ENCODE measurements at places on chromosomes 16 and 17. TPM values are rescaled to one million over a fixed set of nuclear protein-coding genes. Genes with fewer than 3 reads are reported as not detected.
A peak's percentile ranks its signal among the peaks of the same experiment; 100 is the strongest.

DNA sequence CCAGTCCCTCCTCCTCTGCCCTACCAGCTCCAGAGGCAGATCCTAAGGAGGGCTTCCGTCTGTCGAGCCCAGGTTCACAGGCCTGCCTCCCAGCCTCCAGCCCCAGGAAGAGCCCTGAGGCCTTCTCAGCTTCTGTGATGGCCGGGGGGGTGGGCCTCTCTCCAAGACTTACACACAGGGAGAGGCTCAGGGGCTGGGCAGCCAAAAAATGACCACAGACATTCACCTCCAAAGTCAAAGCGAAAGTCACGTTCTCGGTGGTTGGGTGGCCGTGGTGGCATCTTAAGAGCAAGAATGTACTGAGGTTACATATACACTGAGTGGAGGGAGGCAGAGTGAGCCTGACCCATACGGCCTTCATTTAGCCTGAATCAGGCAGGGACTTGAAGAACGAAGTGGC is 119.1 kb downstream of the CCDC182 start:
- DNase-seq, result peak; percentile 28

GRCh38 chr17:14813649-14814370 is 451.3 kb downstream of the PMP22 start:
- peak; percentile 50 for DNase-seq

GRCh38 chr16:87093804-87094555 is 223.2 kb downstream of the C16orf95 start:
- no peak for DNase-seq

GRCh38 chr17:76585649-76586593 is at the start of gene ST6GALNAC2:
Gene ST6GALNAC2, minus strand, starts transcription at chr17:76585860. Its CDS starts 52 bp downstream, at chr17:76585808.
- DNase-seq, result peak; percentile 87

DNA sequence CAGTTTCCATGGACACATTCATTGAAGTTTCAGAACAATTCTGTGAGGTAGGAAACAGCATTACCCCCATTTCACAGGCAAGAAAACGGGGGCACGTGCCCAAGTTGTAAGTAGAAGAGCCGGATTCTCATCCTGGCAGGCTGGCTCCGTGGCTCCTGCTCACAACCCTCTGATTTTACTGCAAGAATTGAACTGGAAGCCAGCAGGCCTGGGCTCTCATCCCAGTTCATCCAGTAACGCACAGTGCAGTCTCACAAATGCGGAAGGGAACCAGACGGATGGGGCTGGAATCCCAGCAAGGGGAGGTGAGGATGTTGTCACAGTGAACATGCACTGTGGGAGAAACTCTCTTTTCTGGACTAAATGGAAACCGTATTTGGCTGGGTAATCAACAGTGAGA is 40.7 kb upstream of the DOC2B start:
- DNase-seq, result peak; percentile 23

DNA sequence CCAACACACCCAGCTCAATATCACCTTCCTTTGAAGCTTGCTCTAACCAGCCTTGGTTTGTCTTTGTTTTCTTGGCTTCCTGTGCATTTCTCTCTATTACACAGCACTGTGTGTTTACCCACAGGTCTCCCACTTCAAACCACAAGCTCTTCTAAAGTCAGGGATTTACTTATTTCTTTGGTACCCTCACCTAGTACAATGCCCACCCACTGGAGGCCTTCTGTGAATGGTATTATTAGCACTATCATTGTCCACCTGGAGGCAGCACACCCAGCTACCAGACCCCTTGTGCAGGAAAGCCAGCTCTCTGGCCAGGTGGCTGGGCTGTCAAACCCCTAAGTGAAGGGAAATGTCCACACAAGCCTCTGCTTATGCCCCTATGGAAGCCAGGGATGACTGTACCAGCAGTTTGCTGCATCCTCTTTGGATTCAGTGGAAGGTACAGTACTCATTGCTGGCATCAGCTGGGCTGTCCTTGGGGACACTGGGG is 9.4 kb upstream of the TOP2A start:
- no peak for DNase-seq

PFN1 gene
- 252 TPM for total RNA-seq

CCL8 gene
- 0.69 TPM for total RNA-seq

AMFR gene
- total RNA-seq, result 92.2 TPM

TBC1D3H gene
- not detected for total RNA-seq

Measured in right lobe of liver (tissue), 6 donors.